ENCODE measurements at places on chromosomes 2 and 18.

- no peak for DNase-seq
These were observed 9.8 kb downstream of the STEAP3 start for GRCh38 chr2:119233326-119234020.

DNA sequence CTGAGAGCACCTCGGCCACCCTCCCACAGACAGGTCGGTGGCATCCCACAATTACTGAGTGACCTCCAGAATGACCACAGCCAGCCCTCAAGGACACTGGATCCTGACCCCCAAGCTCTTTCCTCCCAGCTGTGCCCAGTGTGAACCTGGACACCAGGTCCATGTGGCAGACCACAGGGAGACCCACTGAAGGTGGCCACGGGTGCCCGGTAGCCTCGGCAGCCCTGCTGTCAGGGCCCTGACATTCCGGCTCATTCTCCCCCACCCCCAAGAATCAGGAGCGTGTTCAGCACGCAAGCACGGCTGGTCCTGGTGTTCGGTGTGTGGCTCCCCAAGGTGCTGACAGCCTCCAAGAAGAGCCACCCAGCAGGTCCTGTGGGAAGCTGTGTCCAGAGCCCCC, 32.8 kb downstream of the AQP12A start:
- DNase-seq = no peak

- no peak for DNase-seq
These were observed 225.7 kb downstream of the MTX2 start for GRCh38 chr2:176494949-176495353.

DNA sequence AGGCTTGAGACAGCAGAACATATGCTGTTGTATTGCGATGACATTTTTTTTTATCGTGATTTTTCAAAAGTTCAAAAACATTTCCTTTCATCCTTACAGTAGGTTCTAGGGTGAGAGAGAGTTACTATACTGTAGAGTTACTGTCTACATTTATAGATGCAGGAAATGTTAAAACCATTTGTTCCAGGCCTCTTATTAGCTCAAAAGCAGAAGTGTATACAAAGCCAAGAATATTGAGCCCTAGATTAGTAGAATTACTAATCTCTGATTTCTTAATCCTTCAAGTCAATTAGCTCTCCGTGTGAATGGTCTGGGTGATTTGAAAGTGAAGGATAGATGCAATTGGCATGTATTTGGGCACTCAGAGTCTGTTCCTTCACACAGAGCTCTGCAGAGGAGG, 73.1 kb downstream of the MAPRE2 start:
- DNase-seq = no peak

- no peak for DNase-seq
These were observed 82.2 kb upstream of the CDKL4 start for GRCh38 chr2:39325966-39326365.

DNA sequence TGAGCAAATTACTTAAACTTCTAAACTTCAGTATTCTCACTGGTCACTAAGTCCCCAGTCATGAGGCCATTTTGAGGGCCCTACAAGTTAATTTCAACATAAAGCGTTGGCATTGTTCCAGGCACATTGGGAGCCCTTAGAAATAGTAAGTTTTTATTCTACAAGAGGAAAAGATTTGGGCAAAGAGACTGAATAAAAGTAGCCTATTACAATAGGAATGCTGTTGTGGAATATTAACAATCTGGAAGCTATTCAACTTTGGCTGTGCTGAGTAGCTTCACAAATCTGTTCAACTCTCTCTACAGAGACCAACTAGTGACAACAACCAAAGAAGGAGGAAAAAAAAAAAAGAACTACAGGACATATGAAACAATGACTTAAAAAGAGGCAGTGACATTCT, 1287.5 kb upstream of the NXPH2 start:
- DNase-seq = no peak

GRCh38 chr2:1651121-1652033, 92.9 kb downstream of the PXDN start:
- DNase-seq = no peak

DNA sequence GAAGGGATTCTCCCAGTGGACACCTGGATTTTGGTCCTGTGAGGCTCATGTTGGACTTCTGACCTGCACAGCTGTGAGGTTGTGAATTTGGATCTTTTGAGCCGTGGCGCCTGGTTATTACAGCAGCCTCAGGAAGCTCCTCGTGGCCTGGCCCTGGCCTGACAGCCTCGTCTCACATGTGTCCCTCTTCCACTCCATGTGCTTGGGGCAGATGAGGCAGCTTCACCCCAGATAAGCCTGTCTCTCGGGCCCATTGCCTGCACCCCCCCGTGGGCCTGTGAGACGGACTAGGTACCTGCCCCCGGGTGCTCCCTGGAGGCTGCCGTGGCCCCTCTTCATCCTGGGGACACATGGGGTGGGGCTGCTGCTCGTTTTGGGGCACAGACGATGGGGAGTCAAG, 51.2 kb downstream of the CTDP1 start:
- no peak for DNase-seq

- DNase-seq = no peak
These were observed 448.1 kb upstream of the SMIM21 start for GRCh38 chr18:75875559-75875958.

- no peak for DNase-seq
These were observed 37.4 kb downstream of the PNO1 start for GRCh38 chr2:68195096-68195495.

DNA sequence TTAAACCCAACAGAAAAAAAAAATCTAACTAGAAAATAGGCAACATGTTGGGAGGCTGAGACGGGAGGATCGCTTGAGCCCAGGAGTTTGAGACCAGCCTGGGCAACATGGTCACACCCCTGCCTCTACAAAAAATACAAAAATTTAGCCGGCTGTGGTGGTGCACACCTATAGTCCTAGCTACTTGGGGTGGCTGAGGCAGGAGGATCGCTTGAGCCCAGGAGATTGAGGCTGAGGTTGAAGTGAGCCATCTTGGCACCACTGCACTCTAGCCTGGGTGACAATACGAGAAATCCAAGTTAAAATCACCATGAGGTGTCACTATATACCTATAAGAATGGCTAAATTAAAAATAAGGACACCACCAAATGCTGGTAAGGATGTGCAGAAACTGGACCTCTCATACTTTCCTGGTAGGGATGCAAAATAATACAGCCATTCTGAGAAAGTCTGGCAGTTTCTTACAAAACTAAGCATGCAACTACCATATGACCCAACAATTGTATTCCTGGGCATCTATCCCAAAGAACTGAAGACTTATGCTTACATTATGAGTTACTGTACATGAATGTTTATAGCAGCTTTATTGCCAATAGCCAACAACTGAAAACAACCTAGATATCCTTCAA, 2.2 kb downstream of the SEPTIN10 start:
- no peak for DNase-seq

- no peak for DNase-seq
These were observed 675 bp upstream of the MLPH start for GRCh38 chr2:237486334-237486818.

DNA sequence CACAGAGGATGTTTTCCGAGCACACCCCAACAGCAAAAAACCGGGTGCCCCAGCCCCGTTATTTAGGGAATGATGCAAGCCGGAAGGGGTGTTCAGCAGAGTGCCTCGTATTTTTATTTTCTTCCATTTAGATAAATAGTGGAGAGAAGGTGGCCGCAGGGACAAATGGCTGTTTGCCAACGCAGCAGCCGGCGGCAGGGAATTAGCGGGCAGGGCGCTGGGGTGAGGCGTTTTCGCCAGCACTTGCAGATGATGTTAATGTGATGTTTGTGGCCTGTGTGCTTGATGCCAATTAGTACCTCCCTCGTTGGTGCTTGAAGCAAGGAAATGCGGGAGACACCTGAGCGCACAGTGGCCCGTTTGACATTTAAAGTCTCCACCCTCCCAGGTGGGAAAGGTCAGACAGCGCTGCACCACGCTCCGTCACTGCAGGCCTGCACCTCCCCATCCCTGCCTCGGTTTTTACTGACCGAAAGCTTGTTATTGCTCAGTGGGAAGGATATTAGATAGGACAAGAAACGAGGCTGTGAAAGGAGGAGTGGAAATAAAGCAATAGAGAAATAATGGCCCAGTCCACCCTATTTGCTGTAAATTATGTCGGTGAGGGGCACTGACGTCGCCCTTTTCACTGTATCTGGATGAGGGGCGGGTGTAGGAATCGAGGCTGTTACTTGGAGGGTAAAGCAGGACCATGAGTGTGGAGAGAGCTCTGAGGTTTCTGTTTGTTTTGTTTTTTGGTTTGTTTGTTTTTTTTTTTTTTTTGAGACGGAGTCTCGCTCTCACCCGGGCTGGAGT, 39.1 kb downstream of the NFATC1 start:
- DNase-seq = no peak

- DNase-seq = no peak
These were observed 11.2 kb upstream of the SCYGR5 start for GRCh38 chr2:227655454-227655853.

- no peak for DNase-seq
These were observed 28.6 kb downstream of the TEX44 start for GRCh38 chr2:231621051-231621879.

- DNase-seq = no peak
These were observed 376.9 kb upstream of the REG3G start for GRCh38 chr2:78648558-78648957.

DNA sequence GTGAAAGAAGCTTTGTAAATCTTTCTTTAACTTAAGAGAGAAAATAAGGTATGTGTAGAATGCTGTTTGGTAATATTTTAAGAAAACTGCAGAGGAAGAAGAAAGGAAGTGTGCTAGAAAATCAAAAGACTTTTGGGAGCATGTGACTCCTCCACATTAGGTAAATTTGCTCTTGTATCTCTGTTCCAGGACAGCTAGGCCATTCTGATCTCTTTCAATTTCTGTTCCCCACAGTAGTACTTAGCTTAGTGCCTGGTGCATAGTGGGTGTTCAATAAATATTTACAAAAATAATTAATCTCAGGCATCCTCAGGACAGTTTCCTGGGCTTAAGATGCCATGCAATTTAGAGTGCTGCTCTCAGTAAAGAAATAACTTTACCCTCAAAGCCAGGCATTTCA, 105.0 kb downstream of the GPD2 start:
- no peak for DNase-seq

DNA sequence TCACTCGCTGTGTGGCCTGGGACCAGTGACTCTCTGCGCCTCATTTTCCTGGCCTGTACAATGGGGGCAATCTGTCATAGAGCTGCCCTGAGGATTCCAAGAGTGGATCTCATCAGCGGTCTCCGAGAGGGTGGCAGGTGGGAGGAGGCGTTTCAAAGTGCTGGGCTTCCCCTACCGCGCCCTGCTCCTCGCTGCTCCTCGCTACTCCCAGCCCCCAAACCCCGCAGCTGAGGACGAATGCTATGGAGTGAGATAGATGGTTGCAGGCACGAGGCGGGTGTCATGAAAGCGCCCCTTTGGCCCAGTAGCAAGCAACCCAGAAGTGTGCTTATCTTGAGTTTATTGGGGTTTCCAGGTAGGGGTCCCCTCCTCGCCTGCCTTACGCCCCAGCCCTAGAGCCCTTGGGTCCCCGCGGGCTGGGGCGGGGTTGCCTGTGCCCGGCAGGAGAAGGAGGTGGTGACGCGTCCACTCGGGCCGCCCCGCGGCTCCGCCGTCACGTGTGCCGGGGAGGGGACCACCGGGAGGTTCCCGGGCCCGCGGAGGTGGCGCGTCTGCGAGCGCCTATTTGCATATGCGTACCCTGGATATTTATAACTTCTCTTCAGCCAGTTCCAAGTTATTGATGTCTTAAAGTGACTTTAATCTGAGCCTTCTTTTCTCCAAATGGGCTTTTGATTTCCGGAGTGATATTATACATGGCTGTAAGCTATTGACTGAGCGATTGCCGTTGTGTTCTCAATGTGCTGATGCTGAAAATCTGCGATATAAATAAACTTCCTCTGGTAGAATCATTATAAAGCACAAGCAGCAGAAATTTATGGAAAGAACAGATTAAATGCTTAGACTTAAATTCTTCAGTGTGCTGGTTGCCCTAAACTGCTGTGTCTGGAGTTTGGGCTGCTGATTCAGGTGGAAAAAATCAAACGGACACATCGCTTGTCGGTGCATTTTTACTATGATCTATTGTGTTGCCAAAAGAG, 263.7 kb downstream of the ATAD2B start:
- DNase-seq = no peak

GRCh38 chr2:163373496-163373895, 362.3 kb downstream of the FIGN start:
- DNase-seq = no peak

GRCh38 chr2:26562811-26563645, 78.1 kb downstream of the CIB4 start:
- DNase-seq = no peak

DNA sequence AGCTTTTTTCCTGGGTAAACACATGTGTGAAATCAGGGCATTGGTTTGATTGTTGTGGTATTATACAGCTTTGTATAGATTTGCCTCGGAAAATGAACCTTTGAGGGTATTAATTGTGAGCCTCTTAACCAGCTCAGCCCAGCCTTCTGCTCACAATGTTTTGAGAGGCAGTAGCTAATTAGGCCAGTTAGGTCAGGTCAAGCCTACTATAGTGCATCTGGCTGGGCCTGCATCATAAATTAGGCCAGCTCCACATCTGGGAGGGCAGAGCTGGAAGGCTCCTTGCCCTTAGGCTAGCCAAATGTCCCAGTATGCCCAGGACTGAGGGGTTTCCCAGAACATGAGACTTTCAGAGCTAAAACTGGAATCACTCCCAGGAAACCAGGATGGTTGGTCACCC, 43.0 kb downstream of the LRATD1 start:
- no peak for DNase-seq

DNA sequence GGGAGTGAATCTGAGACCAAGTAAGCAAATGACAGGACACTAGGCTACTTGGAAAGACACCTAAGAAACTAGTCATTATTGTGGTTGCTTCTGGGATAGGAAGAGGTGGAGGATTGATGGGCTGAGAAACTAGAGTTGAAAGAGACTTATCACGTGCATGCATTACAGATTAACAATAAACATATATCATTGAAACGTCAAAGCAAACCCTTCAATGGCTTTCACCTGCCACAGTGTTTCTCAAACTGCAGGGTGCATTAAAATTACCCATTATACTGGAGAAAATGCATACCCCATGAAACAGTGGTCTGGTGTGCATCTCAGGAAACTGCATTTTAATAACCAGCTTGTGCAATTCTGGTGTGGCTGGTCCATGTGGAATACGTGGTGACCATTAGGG, 318.8 kb downstream of the SMAD2 start:
- DNase-seq = no peak

DNA sequence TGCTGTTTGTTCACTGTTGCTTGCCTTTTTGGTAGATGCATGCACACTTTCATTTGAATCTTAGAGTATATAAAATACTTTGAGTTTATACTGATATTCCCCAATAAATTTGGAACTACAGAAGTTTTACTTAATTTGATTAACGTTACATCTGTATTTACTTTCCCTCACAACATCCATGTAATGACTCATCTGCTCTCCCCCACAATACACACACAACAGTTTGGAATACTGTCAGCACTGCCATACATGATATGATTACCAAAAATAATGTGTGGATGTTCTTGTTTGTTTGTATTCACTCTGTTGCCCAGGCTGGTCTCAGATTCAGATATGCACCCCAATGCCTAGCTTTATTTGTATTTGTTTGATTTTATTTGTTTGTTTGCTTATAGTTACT, 144.2 kb downstream of the WDR7 start:
- no peak for DNase-seq

DNA sequence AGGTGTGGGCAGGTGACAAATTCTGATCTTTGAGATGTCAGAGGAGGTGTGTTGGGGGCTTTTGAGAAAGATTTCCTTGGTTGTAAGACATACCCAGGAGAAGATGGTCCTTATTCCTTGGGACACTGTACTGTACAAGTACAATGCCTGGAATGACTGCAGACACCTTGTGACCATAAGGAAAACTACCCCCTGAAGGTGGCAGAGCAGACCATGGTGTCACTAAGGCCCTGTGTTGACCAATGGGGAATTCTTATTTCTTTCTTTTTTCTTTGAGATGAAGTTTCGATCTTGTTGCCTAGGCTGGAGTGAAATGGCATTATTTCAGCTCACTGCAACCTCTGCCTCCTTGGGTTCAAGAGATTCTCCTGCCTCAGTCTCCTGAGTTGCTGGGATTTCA, 4.4 kb upstream of the ANKRD29 start:
- no peak for DNase-seq

All from activated T-helper 2 cell treated with anti-CD3 and anti-CD28 coated beads, Interferon-gamma antibody, Interleukin-2, Interleukin-4, amounts not matched to agents 10 μg/mL and 5 μg/mL and 100 μg/mL, durations not matched to agents 14 hours and 24 hours and 36 hours (primary cell).